ENCODE measurements at places on chromosomes 4 and X.

- DNase-seq = no peak
- no peak overlapping the region for H3K27ac ChIP-seq
- no peaks in the 10 kb centered on the region for H3K36me3 ChIP-seq
Measured at GRCh38 chrX:146186540-146186939, 368.9 kb downstream of the SLITRK2 start.

DNA sequence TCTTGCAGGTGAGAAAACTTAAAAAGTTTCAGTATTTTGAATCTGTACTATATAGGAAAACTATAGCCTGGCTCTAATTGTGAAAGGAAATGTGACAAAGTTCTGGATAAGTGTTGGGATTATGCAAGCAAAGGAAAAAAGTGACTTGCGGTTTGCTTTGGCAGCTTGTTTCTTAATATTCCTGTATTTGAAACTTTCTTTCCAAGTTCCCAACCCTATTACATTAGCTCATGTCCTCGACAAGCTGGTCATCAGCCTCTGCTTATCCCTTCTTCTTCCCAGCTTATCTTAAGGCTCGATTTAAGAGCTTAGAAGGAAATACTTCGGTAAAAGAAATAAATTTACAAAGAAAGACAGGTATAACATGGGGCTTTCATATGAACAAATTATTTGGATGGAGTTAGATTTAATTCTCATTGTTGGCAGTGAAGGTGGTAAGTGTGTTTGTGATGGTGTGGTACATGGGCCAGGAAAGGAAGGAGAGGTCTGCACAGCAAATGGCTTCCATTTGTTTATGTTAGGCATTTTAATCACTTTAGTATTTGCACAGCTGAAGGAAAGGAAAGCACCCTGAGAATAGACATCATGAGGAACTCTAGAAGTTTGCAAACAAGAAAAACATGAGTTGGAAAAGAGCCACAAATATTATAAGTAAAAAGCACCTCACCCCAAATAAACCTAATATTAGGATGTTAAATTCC is 5.1 kb upstream of the MYOZ2 start:
- H3K27ac ChIP-seq = no peak overlapping the region
- H3K4me3 ChIP-seq = no peak overlapping the region
- H3K4me1 ChIP-seq = no peaks in the 10 kb centered on the region

DNA sequence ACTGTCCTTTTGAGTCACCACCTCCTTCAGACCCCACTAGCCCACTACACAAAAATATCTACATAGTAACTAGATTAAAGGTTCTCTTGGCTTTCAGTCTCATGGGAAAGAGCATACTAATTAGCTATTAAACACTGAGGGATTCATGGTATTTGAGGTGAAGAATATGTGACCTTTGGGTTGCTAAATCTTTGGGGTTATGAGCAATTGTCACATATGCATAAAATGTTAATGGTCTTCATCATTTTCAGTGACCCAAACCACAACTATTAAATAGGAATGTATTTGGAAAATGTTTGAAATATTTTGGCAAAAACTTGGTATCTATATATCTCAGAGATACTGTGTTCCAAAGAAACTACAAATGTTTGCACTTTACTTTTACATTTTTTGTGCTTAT is 365.1 kb downstream of the MAGEB5 start:
- no peaks in the 10 kb centered on the region for H3K36me3 ChIP-seq
- H3K4me1 ChIP-seq = no peaks in the 10 kb centered on the region
- no peak overlapping the region for H3K4me3 ChIP-seq
- H3K27me3 ChIP-seq = no peaks in the 10 kb centered on the region
- no peak for DNase-seq

DNA sequence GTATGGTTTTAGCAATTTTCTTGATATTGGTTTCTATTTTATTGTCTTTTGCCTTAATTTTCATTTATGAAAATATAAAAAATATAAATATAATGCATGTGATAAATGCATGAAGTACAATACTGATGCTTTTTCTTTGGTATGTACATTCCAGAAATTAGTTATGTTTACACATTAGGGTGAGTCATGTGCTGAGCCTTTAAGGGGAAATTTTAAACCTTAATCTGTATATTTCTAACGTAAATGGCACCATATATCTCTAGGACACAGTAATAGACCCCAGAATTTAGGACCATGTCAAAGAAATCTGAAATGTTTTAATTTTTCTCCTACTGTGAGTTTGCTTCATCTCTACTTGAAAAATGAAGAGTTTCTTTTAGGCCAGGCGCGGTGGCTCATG is 117.8 kb upstream of the SPRY1 start:
- DNase-seq = no peak
- no peaks in the 10 kb centered on the region for H3K36me3 ChIP-seq
- H3K4me3 ChIP-seq = no peak overlapping the region
- H3K4me1 ChIP-seq = no peaks in the 10 kb centered on the region
- no peak overlapping the region for H3K27ac ChIP-seq

DNA sequence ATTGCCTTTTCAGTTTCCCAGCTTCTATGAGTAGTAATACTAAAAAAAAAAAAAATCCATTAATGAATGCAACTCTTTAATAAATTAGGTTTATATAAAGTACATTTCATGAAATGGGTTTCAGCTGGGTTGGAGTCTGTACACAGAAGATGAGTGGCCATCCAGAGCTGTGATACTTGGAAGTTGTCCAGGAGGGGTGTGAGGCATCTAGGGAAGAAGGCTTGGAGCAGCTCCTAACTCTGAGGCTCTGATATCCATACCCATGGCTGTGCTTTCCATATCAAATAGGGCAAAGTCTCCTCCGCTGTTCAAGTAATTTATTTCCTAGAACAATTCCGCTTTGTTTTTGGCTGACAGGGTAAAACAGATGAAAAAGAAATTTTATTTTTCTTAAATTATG is 423.3 kb upstream of the TENM3 start:
- no peaks in the 10 kb centered on the region for H3K4me1 ChIP-seq
- H3K27ac ChIP-seq = no peak overlapping the region
- no peak overlapping the region for H3K4me3 ChIP-seq
- H3K36me3 ChIP-seq = no peaks in the 10 kb centered on the region

- peaks cover 6% of the 10 kb centered on the region for H3K27me3 ChIP-seq
- H3K36me3 ChIP-seq = no peaks in the 10 kb centered on the region
- no peak for DNase-seq
Measured at GRCh38 chrX:150150076-150150779, 211.9 kb upstream of the EOLA2 start.

- H3K27ac ChIP-seq = no peak overlapping the region
- peaks cover 46% of the 10 kb centered on the region for H3K4me1 ChIP-seq
- no peaks in the 10 kb centered on the region for H3K27me3 ChIP-seq
Measured at GRCh38 chr4:48766131-48766792, 13.8 kb downstream of the FRYL start.

GRCh38 chrX:130826249-130826648 is 76.8 kb downstream of the ENOX2 start:
- no peaks in the 10 kb centered on the region for H3K4me1 ChIP-seq
- H3K27me3 ChIP-seq = no peaks in the 10 kb centered on the region
- H3K27ac ChIP-seq = no peak overlapping the region

Data from effector memory CD8-positive, alpha-beta T cell (primary cell).